Urothelium cell line (cell line): ENCODE measurements at places on chromosomes 6 and 20.

DNA sequence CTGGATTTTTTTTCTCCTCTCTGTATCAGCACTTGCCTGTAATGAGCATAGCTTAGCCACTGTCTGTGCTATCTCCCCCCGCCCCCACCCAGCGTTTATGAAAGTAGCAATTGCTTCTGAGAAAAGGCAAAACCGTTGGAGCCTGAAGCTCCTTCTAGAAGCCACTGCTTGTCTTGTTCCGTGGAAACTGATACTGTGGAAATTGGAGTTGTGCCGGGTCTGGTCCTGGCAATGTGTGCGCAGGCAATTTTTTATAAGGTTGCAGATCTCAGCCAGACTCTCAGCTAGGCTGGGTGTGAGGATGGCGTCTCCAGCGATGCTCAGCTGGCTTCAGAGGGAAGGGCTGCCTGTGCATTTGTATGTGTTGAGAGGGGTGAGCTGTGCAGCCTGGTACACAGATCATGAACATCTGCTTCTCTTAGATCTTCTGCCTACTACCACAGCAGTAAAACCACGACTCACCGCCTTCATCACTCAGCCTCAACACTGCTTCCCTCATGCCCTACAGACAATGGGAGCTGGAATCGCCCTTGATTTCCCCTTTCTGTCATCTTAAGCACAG lies 72.4 kb upstream of the GTSF1L start:
- DNase-seq = no peak

DNA sequence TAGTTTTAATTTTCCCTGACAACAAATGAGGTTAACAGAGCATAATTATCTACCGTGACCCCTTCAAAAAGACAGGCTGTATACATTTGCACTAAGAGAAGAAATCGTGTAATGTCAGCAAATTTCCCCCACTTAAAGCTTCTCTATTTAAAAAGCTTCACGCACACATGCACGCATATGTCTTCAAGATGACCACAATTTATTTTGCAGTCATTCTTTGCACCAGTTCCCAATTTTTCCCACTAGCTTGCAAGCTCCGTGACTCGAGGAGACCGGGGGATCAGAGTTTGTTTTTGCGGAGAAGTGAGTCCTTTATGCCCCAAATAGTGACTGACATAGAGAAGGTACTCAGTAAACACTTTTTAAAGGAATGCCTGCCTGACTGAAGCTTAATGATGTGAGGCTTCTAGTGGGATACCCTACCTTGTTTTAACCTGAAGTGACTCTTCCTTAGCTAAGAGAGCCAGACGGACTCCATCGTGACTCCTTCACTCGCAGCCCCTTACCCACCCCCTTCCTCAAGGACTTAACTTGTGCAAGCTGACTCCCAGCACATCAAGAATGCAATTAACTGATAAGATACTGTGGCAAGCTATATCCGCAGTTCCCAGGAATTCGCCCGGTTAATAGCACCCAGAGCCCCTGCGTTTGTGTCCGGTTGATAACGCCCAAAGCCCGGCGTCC lies 9.3 kb upstream of the NQO2 start:
- DNase-seq = no peak

DNA sequence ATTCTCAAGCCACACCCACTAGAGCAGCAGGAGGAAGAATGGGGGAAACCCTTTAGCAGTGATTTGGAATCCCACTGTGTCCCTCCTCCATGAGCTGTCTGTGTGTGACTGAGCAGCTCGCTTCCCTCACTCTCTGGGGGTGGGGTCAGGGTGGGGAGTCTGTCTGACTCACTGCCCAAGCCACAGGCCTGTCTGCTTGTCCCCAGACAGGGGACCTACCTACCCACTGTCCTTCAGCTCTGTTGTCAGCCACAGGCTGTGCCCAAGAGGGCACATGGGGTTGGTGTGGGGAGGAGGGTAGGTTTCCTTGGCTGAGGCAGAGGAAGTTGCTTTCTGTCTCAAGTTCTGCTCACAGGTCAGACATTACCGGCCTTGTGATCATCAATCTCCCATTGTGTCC lies 127.0 kb downstream of the MAFB start:
- peak; percentile 72 for DNase-seq

- DNase-seq = peak; percentile 27
Observed at GRCh38 chr6:82298012-82298411, 50.5 kb upstream of the IBTK start.

DNA sequence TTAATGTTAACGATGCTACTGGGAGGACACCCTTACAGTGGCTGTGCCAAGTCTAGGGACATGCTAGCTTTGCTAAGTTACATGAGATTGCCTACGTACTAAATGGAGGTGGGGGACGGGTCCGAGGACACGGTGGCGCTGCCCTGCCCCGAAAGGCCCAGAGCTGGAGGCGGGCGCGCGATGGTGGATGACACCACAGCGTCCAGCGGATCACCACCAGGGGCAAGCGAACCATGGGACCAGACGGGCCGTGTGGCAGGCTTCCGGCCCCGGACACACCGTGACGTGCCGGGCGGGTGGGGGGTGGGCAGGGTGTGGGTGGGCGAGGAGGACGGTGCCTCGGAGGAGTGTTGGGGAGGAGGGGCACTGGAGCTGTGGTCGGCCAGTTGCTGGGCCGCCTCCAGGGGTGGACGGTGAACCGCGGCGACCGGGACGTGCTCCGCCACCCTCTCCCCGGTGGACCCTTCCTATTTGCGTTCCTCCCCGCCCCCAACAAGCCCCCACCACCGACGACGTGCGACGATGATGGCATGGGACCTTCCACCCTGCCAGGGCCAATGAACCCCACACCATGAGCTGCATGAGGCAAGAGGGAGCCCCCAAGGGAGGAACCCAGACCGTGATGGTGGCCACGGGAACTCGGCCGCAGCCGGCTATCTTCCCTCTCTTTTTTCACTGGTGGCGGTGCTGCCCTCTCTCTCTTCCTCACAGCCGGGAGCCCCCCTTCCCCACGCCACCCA lies 773.3 kb upstream of the DEFB115 start:
- DNase-seq = no peak

DNA sequence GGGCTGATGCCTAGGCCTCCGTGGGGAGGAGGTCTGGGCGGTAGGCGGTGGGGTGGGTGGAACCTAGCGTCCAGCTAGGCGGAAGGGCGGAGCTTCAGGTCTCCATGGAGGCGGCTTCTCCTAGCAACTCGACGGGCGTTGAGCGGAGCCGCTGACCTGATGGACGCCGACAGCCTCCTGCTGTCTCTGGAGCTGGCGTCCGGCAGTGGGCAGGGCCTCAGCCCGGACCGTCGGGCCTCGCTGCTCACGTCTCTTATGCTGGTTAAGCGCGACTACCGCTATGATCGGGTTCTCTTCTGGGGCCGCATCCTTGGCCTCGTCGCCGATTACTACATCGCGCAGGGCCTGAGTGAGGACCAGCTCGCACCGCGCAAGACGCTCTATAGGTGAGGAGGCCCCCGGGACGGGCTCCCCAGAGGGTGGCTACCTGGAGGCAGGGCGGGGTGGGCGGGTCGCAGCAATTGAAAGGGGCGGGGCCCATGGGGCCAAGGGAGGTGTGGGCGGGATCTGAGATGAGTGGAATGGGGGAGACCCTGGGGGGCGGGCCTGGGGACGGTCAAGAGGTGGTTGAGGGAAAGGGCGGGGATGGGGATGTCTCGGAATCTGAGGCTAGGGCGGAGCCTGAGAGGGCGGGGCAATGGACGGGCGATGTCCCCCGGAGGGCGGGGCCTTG lies at the start of gene RSPH9:
Gene RSPH9 (plus strand): TSS at position 97 of the 673 bp plus-strand sequence. CDS start 63 bp downstream, at position 160.
- no peak for DNase-seq

GRCh38 chr20:19867074-19867473 lies 109.0 kb downstream of the RIN2 start:
- no peak for DNase-seq

DNA sequence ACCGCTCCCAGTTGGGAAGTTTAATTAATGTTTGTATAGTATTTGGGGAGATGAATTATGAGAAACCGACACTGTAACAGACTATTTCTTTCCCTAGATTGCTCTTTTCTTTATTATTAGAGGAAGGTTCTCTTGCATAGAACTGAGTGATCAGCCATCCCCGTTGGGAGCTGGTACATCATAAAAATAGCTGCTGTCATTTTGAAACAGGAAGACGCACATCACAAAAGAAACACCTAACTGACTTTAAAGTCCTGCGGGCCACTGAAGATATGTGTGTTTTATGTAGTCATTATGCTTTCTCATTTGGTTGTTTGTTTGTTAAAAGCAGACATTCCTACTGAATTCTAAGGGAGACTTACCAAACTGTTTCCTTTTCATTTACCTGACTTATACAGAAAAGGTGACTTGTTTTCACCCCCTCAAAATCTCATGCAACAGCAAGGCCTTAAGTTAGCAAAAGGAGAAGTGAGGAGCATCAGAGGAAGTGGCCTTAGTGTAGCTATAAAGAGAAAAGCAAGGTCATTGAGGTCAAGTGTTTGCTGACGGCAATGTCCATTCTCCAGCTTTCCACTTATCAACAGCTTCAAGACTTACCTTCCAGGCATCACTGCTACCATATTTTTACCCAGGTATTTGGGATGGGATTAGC lies 91.0 kb downstream of the PKHD1 start:
- no peak for DNase-seq

- DNase-seq = no peak
Observed at GRCh38 chr6:33249732-33250630, 21.7 kb downstream of the VPS52 start.

- DNase-seq = peak; percentile 78
Observed at GRCh38 chr6:136967876-136968752, 46.0 kb downstream of the SLC35D3 start.

GRCh38 chr6:67881706-67882065 lies 753.4 kb upstream of the ADGRB3 start:
- DNase-seq = no peak

DNA sequence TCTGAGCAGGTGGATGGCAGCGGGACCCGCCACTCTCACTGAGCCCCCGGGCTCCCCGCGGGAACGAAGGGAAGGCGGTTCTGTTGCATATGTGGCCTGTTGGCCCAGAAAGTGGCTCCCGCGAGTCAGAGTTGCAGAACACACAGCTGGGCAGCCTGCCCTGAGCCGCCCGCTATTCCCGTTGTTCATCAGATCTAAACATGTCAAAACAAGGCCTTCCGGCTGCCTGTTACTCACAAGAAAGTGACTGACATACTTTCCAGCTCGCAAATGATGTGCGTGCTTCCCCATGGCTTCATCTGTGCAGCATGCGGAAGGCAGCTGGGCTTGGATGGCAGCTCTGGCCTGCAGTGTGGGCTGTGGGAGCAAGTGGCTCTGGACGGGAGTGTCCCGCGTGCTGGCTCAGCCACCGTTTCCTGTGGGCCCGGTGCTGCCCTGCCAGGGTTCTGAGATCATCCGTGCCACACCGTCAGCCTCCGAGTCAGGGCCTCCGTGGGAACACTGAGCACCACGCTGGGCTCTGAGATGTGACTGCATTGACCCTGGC lies 227.3 kb downstream of the ERMARD start:
- no peak for DNase-seq

GRCh38 chr6:165676435-165677068 lies 13.5 kb upstream of the PDE10A start:
- peak; percentile 75 for DNase-seq
